T-helper 17 cell (primary cell): ENCODE measurements at places on chromosomes 5 and 9.

GRCh38 chr5:40585537-40586267 lies 94.0 kb upstream of the PTGER4 start:
- DNase-seq, result no peak
- H3K36me3 ChIP-seq, result peaks cover 2% of the 10 kb centered on the region
- H3K4me3 ChIP-seq, result no peak overlapping the region
- H3K27ac ChIP-seq, result peak overlapping the region; percentile 48

DNA sequence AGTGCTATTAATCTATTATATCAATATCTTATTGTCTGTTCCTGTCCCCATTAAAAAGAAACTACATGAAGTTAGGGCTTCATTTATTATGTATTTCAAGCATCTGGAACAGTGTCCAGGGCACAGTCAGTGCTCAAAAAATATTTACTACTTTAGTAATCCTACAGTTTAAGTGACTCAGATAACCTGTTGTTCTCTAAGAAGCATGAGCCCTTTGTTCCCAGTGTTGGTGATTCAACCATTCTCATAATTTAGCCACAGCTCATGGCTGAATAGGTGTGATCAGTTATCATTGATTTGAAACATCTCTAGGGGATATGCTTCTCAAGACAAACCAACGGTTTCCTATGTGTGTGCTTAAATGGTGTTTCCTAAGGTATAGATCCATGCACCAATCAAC lies 292.7 kb downstream of the TMEM167A start:
- H3K27me3 ChIP-seq, result no peaks in the 10 kb centered on the region
- DNase-seq, result no peak
- H3K27ac ChIP-seq, result no peak overlapping the region
- no peaks in the 10 kb centered on the region for H3K36me3 ChIP-seq
- no peak overlapping the region for H3K4me3 ChIP-seq

DNA sequence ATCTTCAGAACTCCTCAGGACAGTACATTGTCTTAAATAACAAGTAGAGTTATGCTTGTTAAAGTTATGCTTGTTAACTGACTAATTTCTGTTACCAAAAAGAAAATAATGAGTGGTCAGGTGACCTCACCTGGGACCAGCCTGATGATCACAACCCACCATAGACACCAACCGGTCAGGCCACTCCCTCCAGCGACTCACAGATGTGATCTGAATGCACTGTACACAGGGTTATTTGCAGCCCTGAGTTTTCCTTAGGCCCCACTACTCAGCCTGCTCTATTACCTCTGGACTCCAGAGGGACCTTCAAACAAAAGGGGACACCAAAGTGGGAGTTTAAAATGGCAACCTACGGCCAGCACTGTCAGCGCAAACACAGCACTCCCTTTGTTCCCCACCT lies 55.3 kb downstream of the ARSB start:
- H3K36me3 ChIP-seq, result peaks cover 2% of the 10 kb centered on the region
- no peaks in the 10 kb centered on the region for H3K4me1 ChIP-seq
- H3K27ac ChIP-seq, result no peak overlapping the region
- no peak overlapping the region for H3K4me3 ChIP-seq
- no peaks in the 10 kb centered on the region for H3K27me3 ChIP-seq

DNA sequence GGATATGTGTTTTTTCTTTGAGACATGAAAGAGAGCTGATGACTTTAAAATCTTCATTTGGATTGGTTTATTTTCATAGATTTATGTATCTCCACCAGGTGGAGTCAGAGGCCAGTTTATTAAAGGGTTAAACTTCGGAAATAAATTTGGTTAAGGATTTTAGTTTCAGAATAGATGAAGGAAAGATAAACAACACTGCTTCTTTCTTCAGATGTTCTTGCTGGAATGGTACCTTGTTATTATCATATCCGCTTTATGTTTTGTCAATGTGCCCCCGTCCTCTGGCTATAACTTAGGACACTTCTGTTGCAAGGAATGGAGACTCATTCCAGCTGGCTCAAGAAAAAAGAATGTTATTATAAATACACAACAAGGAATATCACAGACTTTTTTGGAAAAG lies 81.2 kb downstream of the ALDH1A1 start:
- no peaks in the 10 kb centered on the region for H3K4me1 ChIP-seq
- no peaks in the 10 kb centered on the region for H3K36me3 ChIP-seq

DNA sequence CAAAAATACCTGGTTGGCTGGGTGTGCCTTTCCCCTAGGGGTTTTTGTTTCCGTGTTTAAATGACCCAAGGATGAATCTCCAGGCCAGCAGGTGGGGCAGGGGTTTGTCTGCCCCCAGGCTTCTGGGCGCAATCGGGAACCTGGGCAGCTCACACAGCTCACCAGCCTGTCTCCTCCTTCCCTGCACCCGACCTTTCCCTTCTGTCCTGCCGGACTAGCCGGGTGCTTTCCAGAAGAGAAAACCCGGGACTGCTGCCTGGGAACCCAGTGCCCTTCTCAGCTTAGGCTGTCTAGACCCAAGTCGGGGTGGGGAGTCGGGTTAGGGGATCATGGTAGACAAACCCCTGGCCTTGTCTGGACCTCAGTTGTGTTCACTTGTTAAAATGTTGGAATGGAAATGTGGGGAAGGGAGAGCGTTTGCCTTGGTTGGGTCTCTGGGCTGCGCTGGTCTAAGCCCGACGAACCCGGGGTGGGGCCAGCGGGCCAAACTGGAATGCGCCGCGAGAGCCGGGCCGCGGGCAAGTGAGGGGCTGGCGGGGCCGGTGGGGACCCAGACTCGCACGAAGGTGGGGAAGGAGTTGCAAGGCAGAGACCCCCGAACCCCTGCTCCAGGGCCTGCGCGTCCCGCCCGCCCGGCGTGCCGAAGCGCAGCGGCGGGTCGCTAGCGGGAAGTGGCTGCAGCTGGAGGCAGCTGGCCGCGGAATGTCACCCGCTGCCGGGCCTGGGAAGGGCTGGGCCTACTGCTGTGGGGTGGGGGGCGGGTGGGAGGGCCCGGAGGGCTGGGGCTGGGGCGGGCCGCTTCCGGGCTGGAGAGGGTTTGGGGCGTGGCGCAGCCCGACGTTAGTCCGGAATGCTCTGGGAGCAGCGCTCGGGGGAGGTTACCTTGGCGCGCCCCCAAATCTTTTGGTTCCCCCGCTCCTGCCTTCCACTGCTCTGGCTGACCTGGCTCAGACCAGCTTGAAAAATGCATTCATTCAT lies 84.6 kb downstream of the DAB2IP start:
- peaks cover 9% of the 10 kb centered on the region for H3K36me3 ChIP-seq
- peaks cover 72% of the 10 kb centered on the region for H3K27me3 ChIP-seq
- no peak for DNase-seq
- H3K4me1 ChIP-seq, result peaks cover 10% of the 10 kb centered on the region
- H3K4me3 ChIP-seq, result peak overlapping the region; percentile 3

GRCh38 chr9:76893395-76893932 lies 12.4 kb downstream of the PRUNE2 start:
- no peaks in the 10 kb centered on the region for H3K36me3 ChIP-seq
- H3K4me1 ChIP-seq, result peaks cover 2% of the 10 kb centered on the region
- DNase-seq, result no peak
- H3K27me3 ChIP-seq, result peaks cover 8% of the 10 kb centered on the region
